ENCODE measurements at places on chromosomes 12 and 14.

DNA sequence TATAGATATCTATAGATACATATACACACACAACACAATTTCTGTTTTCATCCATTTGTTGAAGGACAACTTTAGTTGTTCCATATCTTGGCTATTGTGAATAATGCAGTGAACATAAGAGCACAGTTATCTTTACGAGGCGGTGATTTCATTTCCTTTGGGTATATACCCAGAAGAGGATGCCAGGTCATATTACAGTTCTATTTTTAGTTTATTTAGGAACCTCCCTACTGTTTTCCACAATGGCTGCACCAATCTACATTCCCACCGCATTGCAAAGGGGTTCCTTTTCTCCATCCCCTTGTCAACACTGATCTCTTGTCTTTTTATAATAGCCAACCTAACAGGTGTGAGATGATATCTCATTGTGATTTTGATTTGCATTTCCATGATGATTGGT is 143.4 kb upstream of the ARHGAP5 start:
- no peak for DNase-seq

DNA sequence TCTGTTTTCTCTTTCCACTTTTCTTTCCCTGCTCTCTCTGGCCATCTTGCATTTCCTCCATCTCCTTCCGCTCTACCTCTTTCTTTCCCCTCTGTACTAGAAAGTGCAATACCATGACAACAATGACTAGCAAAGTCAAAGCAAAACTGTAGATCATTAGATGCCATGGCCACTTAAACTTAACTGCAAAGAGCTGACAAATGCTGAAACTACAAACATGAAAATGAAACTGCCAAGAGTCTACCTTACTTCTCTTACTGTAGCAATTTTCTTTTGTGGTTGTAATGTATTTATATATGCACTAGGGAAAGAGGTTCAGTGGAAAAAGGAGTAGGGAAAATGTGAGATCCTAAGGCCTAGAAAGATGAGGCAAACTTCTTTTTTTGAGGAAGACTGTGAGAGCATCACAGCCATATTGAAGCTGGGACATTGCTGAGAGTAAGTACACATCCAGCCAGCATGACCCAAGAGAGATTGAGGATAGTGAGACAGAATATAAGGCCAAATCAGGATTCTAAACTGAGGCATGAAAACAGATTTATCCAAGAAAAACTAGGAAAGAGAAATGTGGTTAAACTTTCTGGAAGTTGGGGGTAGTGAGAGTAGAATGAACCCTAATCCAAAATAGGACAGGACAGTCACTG is 276.6 kb upstream of the NAV3 start:
- no peak for DNase-seq

- no peak for DNase-seq
Observed at GRCh38 chr12:126792411-126792810, 1474.6 kb upstream of the TMEM132C start.

DNA sequence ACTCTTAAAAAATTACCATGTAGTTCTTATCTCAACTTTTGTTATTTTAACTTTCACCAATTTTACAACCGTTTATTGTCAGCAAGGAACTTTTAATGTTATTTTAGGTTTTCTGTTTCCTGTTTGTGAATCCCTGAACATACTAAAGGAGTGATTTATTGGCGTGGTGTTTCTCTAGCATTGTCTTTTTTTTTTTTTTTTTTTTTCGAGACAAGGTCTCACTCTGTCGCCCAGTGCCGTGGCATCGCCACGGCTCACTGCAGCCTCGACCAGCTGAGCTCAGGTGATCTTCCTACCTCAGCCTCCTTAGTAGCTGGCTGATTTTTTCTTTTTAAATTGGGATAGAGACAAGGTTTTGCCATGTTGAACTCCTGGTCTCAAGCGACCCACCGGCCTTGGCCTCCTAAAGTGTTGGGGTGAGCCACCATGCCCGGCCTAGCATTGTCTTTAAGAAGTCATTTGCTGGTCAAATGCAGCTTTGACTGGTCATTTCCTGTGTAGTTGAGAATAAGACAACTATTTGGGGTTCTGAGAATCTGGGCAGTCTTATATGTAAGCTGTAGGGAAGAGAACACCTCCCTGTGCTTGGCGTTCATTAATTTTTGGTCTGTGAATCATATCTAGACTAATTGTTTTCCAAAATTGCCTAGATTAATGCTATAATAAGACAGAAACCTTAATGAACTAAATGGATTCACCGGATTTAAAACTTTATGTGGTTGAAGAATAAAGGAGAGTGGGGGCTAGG is 2.1 kb downstream of the WASHC4 start:
- no peak for DNase-seq

DNA sequence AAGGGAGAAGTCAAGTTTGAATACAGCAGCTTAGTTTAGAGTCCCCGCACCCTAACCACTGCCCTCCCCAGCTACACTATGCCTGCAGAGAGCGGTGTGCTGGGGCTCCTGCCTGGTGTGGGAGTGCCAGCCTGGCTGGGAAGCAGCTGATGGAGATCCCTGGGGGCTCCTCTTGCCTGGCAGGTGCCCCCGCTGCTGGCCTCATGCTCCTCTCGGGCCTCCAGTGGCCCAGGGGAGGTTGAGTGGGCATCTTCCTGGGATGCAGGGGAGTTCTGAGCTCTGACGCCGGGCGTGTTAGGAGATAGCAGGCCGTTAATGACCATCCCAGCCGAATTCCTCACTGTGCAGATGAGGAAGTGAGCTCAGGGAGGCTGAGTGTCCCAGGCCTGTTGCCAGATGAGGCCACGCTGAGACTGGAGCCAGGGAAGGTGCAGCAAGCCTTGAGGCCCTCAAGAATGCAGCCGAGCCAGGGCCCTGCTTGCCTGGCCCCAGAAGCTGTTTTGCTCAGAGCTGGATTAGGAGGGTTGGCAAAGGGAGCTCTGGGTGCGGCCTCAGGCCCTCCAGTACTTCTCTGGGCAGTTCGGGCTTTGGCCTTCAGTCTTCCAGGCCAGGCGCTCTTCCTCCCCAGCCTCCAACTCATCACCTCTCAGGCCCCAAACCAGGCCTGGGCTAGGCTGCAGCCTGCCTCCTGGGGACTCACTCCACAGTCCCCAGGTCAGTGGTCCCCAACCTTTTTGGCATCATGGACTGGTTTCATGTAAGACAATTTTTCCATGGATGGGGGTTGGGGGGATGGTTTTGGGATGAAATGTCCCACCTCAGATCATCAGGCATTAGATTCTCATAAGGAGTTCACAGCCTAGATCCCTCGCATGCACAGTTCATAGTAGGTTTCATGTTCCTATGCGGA is 6.6 kb upstream of the CYP46A1 start:
- DNase-seq, result no peak

GRCh38 chr14:106831322-106831720 is 1304.9 kb downstream of the TMEM121 start:
- peak; percentile 24 for DNase-seq

DNA sequence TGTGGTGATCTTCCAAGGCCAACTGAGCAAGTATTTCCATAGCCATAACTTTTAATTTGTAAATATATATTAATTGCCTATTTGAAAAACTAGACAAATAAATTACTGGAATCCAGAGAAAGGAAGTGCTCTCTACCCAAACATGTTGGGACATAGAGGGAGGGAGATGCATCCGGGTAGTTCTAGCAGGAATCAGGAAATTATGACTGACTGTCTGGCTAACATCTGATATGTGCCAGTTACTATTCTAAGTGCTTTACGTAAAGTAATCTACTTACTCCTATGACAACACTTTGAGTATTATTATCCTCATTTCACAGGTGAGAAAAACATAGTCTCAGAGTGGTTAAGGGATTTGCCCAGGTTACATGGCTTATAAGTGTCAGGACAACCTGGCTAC is 147.7 kb upstream of the VASH1 start:
- no peak for DNase-seq

DNA sequence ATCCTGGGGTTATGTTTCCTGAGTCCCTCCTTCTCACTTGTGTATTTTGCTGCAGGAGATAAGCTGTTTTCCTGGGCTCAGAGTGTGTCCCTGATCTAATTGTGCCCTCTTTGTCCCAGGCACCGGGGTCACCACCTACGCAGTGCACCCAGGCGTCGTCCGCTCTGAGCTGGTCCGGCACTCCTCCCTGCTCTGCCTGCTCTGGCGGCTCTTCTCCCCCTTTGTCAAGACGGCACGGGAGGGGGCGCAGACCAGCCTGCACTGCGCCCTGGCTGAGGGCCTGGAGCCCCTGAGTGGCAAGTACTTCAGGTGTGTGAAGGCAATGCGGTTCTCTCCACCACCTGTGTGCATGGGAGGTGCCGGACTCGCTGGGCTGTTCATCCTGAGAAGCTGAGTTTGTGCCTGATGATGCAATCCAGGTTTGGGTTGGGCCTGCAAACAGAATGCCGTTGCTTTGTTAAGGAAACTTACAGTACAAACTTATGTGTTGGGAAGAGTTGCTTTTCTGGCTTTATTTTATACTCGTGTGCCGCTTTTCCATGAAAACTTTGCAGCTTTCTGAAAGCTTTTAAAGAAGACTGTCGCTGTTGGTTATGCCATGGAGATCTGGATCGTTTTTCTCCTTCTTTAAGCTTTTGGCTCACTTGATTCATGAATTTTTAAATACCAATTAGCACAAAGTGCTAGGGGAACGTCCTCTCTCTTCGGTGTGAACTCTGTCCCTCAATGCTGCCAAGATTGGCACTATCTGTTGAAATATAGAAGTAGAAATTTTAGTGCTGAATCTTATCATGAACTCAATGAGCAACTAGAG is 27.6 kb downstream of the RDH12 start:
- DNase-seq, result no peak

GRCh38 chr14:71688576-71688975 is 243.7 kb upstream of the RGS6 start:
- DNase-seq, result no peak

GRCh38 chr12:45389426-45389825 is 173.5 kb downstream of the ANO6 start:
- DNase-seq, result no peak

- no peak for DNase-seq
Observed at GRCh38 chr12:92899386-92900001, 29.6 kb downstream of the EEA1 start.

DNA sequence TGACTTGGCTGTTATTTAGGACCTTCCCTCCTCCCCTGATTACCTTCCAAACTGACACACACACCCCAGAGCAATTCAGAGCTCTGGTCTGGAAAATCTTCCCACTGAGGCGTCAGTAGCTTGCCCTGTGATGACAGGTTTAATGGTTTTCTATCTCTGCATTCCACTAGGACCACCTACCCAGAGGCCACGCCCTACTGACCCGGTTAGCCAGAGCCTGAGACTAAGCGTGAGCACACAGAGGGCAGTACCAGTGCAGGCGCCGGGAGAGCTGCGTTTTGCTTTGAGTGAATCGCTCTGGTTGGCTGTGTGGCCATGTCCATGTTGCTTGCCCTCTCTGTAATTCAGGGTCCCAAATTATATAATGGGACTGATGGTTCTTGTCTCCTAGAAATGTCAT is 36.2 kb upstream of the ATP2A2 start:
- DNase-seq, result no peak

DNA sequence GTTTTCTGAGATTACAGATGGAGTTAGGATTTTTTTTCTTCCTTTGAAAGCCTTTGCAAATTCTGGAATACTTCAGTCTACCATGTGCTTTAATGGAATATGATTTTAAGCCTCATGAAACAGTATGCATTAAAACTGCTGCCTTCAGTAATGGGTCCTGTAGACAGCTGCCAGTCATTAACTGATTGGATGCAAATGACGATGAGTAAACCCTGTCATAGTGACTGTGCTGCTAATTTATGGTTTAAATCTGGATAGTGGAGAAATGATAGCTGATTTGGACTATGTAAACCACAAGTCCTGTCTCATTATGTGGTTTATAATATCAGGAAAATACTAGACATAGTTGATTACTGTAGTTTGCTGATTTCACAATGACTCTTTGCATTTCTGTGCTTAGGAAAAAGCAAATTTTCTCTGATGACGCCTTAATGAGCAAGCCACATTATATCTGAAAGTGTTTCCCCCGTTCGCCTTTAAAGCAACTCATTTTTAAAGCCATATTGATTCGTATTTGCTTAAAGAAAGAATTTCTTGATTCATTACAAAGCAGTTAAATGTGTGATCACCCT is 217.6 kb downstream of the TMTC2 start:
- DNase-seq, result no peak

DNA sequence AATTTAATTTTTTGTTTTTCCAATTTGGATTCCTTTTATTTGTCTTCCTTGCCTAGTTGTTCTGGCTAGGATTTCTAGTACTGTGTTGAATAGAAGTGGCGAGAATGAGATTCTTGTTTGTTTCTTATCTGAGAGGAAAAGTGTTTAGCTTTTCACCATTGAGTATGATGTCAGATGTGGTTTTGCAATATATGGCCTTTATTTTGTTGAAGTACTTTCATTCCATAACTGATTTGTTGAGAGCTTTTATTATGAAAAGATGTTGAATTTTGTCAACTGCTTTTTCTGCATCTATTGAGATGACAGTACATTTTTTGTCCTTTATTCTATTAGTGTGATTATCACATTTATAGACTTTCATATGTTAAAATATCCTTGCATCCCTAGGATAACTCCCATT is 462.0 kb downstream of the CCDC91 start:
- no peak for DNase-seq

DNA sequence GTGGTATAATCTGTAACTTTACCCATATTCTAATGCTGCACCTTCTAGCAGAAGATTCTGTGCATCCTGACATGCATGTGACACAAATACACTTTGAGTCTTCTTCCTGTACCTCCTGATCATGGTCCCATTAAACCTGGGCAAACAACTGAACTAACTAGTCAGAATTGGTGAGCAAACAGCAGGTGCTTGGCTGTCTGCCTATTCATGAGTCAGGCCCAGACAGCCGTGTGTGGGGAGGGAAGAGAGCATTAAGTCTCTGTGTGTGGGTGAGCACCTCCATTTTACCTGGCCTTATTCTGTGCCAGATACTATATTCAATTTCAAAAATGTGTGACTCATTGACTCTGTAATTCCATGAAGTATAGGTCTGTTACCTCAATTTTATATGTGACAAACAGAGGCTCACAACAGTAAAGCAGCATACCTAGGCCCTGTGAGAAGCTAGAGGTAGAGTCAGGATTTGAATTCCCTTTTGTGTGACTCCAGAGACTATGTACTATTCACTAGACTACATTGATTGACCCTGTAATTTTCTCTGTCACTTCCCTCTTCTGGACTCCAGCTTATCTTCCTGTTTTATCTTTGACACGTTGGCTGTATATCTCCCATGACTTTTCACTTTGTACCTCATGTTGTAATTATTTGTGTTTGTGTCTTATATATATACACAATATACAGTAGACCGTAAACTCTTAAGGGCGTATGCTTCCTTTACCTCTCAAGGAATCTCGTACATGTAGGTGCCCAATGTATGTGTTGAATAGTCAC is 32.2 kb downstream of the SUSD6 start:
- DNase-seq, result peak; percentile 29

- DNase-seq, result no peak
Observed at GRCh38 chr12:42552822-42553221, 36.7 kb downstream of the PRICKLE1 start.

All from effector CD4-positive, alpha-beta T cell (primary cell).